Mesenchymal stem cell (in vitro differentiated cells and primary cell): ENCODE measurements at places on chromosomes 7 and 10.

GRCh38 chr10:104117839-104118323, 4.1 kb upstream of the SFR1 start:
- no peak overlapping the region for H3K27ac ChIP-seq
- H3K36me3 ChIP-seq: no peaks in the 10 kb centered on the region
- H3K27me3 ChIP-seq: no peaks in the 10 kb centered on the region
- no peaks in the 10 kb centered on the region for H3K4me1 ChIP-seq

- no peaks in the 10 kb centered on the region for H3K4me1 ChIP-seq
- H3K27ac ChIP-seq: no peak overlapping the region
- H3K36me3 ChIP-seq: no peaks in the 10 kb centered on the region
- no peak for DNase-seq
- H3K4me3 ChIP-seq: no peak overlapping the region
Observed at GRCh38 chr7:120184866-120185265, 88.1 kb upstream of the KCND2 start.

- no peaks in the 10 kb centered on the region for H3K36me3 ChIP-seq
- H3K27me3 ChIP-seq: no peaks in the 10 kb centered on the region
- no peak for DNase-seq
- no peaks in the 10 kb centered on the region for H3K4me1 ChIP-seq
- no peak overlapping the region for H3K4me3 ChIP-seq
- no peak overlapping the region for H3K27ac ChIP-seq
Observed at GRCh38 chr10:130615457-130615856, 479.3 kb downstream of the GLRX3 start.

DNA sequence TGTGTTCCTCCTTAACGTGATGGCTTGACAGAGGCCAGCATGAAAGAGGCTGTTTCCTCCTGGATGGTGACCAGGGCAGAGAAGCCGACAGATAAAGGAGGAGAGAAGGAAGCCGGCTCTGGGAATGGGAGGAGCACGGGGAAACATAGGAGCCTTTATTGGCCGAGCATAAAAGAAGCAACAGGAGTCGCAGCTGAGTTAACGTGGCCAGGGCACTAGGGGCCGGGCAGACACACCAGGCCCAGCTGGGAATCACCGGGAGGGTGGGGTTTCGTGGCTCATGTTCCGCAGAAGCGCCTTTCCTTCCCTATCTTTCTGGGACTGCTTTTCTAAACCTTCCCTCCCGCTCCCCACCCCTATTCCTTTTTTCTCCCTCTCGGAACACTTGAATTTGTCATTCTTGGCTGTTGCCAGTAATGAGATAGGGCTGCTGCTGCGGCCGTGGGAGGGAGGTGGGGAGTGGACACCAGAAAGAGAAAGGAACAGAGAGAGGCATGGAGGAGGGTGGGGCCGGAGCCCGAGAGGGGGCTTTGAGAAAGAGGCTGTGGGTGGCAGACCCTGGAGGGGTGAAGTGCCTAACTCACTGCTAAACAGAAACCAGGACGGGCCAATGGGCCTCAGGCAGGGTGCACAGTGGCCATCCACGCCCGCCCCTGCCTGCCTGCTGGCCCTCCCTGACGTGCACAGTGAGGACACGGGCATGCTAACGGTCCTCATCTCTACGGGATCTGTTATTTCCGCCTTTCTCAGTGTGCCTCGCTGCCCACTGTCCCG, 65.2 kb downstream of the COL13A1 start:
- DNase-seq: peak; percentile 89
- peaks cover 41% of the 10 kb centered on the region for H3K4me1 ChIP-seq
- H3K4me3 ChIP-seq: no peak overlapping the region
- peaks cover 3% of the 10 kb centered on the region for H3K36me3 ChIP-seq
- peak overlapping the region; percentile 84 for H3K27ac ChIP-seq
